ENCODE measurements at places on chromosomes 1 and 21.

- no peak for DNase-seq
Measured at GRCh38 chr1:184479435-184480167, 92.8 kb downstream of the C1orf21 start.

DNA sequence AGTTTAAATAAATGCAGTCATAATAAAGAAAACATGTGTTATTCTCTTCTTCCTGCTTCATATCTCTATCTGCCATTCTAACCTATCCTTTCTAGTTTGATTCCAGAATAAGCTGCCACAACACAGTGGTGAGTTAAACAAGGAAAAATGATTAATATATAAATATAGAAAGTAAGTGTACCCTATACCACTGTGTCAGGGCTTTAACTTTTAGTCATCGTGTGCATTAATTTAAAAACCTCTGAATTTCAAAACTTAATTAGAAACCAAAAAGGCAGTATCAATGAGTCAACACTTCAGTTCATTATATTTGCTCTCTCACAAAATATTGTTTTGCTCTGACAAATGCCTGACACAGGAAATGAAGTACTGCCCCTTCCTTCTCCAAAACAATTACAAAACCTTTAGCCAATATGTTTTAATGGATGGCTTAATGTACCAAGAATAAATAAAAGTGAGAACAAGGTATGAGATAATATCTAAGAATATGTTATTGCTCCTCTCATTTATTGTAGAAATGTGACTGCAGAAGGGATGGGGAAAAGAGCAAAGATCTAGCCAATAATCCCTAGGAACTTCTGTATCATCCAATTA, 634.8 kb downstream of the KCNT2 start:
- DNase-seq = no peak

- no peak for DNase-seq
Measured at GRCh38 chr1:227766653-227767277, 31.5 kb downstream of the SNAP47 start.

- no peak for DNase-seq
Measured at GRCh38 chr1:240005997-240006650, 85.6 kb upstream of the FMN2 start.

GRCh38 chr1:65434255-65434654, 13.8 kb downstream of the LEPR start:
- no peak for DNase-seq

GRCh38 chr1:8736927-8737326, 80.5 kb downstream of the RERE start:
- no peak for DNase-seq

GRCh38 chr1:9503001-9503675, 36.1 kb upstream of the SLC25A33 start:
- DNase-seq = no peak

- DNase-seq = no peak
Measured at GRCh38 chr1:109272831-109273547, 10.0 kb downstream of the PSRC1 start.

- DNase-seq = no peak
Measured at GRCh38 chr1:117586747-117587498, 18.9 kb upstream of the TENT5C start.

All from cerebellar nuclear complex (tissue), 1 donor.